ENCODE measurements at places on chromosomes 5 and 9.

GRCh38 chr9:20417373-20418080 is 204.8 kb downstream of the MLLT3 start:
- no peak for DNase-seq

DNA sequence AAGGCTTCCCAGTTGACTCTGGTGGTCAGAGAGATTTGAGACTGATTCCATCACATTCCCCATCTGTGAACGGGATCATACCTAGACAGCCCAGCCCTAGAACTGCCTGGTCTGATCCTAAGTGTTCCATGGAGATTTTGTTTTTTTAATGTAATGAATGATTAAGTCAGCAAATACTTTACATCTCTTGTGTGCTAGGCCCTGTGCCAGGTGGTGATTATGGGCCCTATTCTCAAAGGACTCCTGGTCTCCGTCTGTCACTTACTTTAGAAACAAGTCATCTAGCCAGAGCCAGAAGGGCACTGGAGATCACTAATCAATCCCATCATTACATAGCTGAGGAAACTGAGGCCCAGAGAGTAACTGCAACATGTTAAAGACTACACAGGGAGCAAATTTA is 1.1 kb upstream of the GPX3 start:
- DNase-seq, result no peak

DNA sequence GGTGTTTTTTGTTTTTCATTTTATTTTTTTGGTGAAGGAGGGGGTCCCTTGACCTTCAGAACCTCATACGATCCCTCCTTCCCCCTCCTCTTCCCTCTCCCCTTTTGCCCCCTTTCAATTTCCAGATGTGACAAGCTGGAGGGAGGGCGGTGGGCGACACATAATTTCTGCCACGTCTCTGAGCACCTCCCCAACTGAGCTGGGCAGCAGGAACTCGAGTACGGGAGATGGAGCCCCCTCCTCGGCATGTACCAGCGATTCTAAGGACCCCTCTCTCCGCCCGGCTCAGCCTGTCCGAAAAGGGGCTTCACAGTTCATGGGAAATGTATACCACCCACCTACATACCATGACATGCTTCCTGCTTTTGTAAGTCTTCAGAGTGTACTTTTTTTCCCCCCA is 52.4 kb downstream of the PRRC2B start:
- no peak for DNase-seq

DNA sequence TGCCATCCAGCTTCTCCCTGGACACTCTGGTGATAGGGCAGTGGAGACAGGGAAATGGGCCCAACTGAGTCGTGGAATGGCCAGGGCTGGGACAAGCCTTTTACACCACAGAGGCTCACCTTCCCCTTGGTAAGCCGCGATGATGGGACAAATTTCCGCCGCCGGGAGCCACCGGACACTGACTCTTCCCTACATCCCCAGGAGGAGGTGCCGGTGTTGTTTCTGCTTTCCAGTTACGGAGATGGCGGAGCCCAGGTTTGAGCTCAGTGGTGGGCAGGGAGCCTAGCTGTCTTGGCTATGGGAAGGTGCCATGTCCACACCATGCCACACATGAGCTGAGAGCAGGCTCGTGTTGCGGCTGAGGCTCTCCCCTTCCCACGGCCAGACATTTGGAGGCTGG is 19.9 kb upstream of the WNK2 start:
- no peak for DNase-seq

Data from stimulated activated CD8-positive, alpha-beta memory T cell treated with anti-CD3 and anti-CD28 coated beads, Interleukin-15, amount 100 ng/mL, for 1 hour (primary cell).